Activated CD4-positive, alpha-beta T cell treated with anti-CD3 and anti-CD28 coated beads, Interleukin-2, Interleukin-6, amounts not matched to agents 100 ng/mL and 50 ng/mL, durations not matched to agents 16 hours and 8 hours (primary cell): ENCODE measurements at places on chromosomes 6 and 20.
A peak's percentile ranks its signal among the peaks of the same experiment; 100 is the strongest.

DNA sequence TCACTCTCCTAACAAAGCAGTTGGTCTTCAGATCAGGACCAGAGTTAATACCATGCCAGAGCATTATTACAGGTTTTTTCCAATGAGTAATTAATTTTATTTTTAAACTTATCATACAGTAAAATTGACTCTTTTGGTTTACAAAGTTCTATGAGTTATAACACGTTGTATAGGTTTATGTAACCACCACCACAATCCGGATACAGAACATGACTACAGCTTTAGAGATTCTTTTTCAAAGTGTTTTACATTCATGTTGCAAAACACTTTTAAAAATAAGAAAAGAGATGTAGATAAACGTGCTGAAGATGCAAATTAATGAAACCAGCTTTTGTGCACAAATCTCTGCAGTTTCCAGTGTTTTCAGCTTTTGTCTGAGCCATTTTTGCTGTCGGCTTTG lies 1.5 kb upstream of the TPBG start:
- DNase-seq, result no peak

GRCh38 chr6:125640441-125641150 lies 108.8 kb upstream of the HEY2 start:
- DNase-seq, result no peak

- no peak for DNase-seq
Measured at GRCh38 chr6:34657037-34657306, 39.6 kb downstream of the ILRUN start.

DNA sequence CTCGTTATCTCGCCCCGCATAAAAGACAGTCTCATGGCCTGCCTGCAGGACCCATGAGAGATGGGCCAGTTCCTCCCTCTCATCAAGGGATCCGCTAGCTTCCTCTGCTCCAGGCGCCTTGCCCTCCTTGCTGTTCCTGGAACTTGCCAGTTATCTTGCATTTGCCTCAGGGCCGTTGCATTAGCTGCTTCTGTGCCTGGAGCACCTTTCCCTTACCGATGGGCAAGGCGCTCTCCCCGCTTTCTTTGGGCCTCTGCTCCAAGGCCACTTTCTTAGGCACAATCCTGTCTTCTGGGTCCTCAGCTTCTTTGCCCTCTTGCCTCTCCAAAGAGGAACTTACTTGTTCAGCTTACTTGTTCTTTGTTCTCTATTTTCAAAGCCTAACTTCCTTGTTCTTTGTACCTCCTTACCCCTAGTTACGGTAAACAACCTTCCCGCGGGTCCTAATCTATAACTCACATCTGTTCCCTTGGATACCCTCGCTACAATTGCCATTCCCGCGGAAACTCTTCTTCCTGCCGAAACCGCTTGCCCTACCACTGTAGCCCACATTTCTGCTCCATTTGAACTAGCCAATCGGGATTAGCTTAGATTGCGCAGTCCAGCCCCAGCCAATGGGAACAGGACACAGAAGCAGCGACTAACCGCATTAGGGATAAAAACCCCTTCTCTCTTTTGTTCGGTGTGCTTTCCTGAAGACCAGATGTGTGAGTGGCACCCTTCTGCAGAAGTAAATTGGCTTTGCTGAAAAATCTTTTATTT lies 887 bp upstream of the NSFL1C start:
- DNase-seq, result no peak

DNA sequence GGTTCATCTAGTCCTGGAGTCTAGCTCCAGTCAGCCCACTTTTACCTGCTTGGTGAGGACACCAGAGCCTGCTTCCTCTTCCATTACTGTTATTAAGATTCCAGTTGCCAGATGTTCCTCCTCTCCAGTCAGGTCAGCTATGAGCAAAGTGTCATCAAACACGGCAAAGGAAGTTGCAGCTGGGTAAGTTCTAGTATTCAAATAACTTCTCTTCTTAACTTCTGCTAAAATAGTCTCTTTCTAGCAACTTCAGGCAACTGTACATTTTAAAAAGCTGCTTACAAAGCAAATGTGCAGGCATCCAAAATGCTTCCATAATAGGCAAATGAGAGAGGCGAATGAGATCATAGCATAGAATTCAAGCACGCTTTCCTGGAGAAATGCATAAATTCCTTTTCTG lies 18.4 kb upstream of the MRPS18A start:
- DNase-seq, result no peak

- no peak for DNase-seq
Measured at GRCh38 chr6:21348504-21349195, 244.9 kb upstream of the SOX4 start.

DNA sequence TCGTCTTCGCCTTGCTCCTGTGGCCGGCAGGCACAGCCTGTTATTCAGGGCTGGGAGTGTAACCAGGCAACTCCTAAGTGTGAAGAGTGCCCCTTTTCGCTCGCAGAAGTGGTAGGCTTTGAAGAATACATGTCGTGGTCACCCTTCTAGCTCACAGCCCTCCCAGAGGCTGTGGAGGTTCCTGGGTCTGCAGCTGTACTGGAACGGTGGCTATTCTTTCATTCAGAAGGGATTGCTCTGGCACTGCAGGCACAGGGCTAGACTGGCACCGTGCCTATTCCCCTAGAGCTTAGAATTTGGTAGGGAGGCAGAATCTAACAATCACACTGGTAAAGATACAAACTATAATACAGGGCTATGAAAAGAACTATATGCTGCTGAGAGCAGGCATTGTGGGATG lies 1.1 kb upstream of the SRSF12 start:
- DNase-seq, result no peak

- no peak for DNase-seq
Measured at GRCh38 chr6:83510791-83511190, 1.5 kb upstream of the PRSS35 start.

GRCh38 chr20:60053125-60053817 lies 95.0 kb downstream of the CDH26 start:
- DNase-seq, result no peak

GRCh38 chr6:150324044-150324443 lies 44.8 kb upstream of the IYD start:
- no peak for DNase-seq

GRCh38 chr6:25579902-25580495 lies 72.0 kb upstream of the SCGN start:
- no peak for DNase-seq

- no peak for DNase-seq
Measured at GRCh38 chr20:61322151-61322865, 70.2 kb downstream of the CDH4 start.

DNA sequence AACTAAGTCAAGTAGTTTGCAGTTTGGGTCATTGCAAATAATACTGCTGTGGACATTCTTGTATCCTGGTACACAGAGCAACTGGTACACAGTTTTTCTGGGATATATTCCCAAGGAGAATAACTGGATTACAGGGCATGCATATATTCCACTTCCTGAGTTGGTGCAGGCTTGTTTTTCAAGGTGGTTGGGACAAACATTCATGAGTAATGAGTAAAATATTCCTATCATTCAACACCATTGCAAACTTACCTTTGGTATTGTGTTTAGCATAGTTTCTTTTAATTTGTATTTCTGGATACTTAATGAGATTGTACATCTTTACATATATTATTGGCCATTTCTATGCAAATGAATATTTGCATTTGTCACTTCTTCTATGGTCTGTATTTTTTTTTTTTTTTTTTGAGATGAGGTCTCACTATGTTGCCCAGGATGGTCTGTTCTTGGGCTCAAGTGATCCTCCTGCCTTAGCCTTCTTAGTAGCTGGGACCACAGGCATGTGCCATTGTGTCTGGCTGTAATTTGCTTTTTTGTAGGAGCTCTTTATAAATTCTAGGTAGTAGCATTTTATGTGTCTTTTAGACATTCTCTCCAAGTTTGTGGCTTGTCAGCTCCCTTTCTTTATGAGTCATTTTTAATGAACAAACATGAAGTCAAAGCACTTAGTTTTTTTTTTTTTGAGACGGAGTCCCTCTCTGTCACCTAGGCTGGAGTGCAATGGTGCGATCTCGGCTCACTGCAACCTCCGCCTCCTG lies 158.7 kb downstream of the SOX4 start:
- no peak for DNase-seq

DNA sequence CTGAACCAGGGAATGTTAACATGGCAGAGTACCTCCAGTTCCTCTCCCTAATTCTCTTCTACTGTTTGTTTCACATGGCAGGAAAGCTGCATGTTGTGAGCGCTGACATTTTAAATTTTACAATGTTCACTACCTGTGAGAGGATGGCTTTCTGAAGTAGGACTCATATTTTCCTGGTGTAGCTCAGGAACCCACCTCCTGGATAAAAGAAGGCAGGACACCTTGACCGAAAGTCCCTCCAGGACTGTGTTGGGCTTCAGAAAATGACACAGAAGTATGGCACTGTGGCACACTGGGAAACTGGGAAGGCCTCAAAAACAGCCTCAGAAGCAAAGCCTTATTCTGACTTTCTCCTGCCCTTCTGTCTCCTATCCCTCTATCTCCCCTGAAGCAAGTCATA lies 33.3 kb downstream of the PTPRK start:
- DNase-seq, result no peak

GRCh38 chr6:139515511-139515910 lies 141.1 kb upstream of the CITED2 start:
- peak; percentile 58 for DNase-seq

- no peak for DNase-seq
Measured at GRCh38 chr6:38136547-38136946, 317.0 kb downstream of the ZFAND3 start.

- no peak for DNase-seq
Measured at GRCh38 chr6:136405420-136406029, 115.9 kb upstream of the BCLAF1 start.

- DNase-seq, result no peak
Measured at GRCh38 chr6:15305909-15306308, 60.0 kb downstream of the JARID2 start.

DNA sequence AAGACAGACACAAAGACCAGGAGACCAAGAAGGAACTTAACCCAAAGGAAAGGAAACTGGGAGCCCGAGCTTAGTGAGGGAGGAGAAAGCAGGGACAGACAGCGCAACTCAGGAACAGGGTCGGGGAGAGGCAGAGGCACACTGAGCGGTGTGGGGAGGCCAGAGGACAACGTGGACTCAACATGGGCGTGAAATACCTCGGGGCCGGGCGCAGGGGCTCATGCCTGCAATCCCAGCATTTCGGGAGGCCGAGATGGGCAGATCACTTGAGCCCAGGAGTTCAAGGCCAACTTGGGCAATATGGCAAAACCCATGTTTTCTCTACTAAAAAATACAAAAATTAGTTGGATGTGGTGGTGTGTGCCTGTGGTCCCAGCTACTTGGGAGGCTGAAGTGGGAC lies 5.7 kb upstream of the RPS6KA2 start:
- no peak for DNase-seq

DNA sequence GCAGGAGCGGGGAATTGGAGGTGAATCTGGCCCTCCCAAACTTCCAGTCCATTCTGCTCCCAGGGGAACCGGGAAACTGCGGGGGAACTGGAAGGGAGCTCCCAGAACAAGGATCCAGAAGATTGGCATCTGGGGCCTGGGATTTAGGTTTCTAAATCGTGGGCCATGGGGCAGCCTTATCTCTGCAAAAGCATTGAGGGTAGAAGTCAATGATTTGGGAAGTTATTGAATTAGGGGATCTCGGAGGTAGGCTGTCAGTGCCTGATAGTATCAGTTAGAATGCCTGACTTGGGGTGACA lies 45.1 kb downstream of the HNF4A start:
- DNase-seq, result no peak

DNA sequence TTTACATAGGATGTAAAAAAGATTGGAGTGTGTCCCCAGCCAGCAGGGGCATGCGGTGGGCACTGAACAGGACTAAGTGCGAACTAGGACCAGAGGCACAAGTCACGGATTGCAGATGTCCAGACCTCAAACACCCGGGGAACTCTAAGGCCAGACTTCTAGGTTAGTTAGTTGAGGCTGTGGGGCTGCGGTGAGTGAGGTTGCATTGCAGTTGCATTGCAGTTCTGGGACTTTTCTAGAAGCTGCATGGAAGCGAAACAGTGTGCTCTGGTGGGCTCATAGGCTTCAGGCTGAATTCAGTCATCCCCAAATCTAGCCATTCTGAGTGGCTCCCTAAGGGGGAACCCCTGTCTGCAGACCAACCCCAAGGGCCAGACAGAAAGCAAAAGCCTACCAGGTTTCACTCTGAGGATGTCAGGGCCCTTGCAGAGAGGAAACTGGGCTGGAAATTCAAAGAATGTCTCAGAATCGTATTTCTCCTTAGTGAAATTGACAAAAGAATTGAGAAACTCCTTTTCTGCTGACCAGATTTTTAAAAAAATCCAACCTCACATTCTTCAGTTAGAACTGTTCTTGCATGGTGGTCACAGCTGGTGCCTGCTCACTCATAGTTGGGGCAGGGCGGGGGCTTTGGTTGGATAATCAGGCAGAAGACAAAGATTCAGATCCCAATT lies 182.8 kb downstream of the ZDHHC14 start:
- DNase-seq, result peak; percentile 77

DNA sequence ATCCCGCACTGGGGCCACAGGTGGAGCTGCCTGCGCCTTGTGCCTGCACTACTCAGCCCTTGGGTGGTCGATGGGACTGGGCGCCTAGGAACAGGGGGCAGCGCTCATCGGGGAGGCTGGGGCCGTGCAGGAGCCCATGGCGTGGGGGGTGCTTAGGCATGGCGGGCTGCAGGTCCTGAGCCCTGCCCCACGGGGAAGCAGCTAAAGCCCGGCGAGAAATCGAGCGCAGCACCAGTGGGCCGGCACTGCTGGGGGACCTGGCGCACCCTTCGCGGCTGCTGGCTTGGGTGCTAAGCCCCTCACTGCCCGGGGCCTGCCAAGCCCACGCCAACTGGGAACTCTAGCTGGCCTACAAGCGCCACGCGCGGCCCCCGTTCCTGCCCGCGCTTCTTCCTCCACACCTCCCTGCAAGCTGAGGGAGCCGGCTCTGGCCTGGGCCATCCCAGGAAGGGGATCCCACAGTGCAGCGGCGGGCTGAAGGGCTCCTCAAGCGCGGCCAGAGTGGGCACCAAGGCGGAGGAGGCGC lies 5.8 kb downstream of the HIVEP1 start:
- DNase-seq, result no peak

GRCh38 chr6:153207617-153208016 lies 76.5 kb upstream of the RGS17 start:
- no peak for DNase-seq

- DNase-seq, result peak; percentile 86
Measured at GRCh38 chr6:43506667-43507471, 3.3 kb downstream of the LRRC73 start.

- no peak for DNase-seq
Measured at GRCh38 chr6:75922226-75922625, 150.2 kb downstream of the IMPG1 start.

- no peak for DNase-seq
Measured at GRCh38 chr20:21104921-21105320, 1.2 kb downstream of the LINC00237 start.

- DNase-seq, result no peak
Measured at GRCh38 chr6:33144373-33144772, 47.9 kb downstream of the COL11A2 start.

GRCh38 chr6:129852257-129852858 lies 8.8 kb downstream of the TMEM244 start:
- no peak for DNase-seq

DNA sequence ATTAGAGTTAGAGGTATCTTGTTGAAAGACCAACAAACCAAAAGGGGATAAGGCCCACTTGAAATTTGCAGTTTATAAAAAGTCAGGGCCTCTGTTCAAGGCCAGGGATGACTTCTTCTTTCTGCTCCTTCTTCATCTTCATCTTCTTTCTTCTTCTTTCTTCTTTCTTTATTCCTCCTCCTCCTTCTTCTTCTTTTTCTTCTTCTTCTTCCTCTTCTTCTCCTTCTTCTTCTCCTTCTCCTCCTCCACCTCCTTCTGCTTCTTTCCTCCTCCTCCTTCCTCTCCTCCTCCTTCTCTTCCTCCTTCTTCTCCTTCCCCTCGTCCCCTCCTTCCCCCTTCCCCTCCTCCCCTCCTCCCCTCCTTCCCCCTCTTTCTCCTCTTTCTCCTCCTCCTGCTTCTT lies 18.4 kb upstream of the ZNF292 start:
- no peak for DNase-seq

- DNase-seq, result no peak
Measured at GRCh38 chr20:41618807-41619311, 682 bp upstream of the CHD6 start.
